ENCODE measurements at places on chromosomes 16 and 17.

DNA sequence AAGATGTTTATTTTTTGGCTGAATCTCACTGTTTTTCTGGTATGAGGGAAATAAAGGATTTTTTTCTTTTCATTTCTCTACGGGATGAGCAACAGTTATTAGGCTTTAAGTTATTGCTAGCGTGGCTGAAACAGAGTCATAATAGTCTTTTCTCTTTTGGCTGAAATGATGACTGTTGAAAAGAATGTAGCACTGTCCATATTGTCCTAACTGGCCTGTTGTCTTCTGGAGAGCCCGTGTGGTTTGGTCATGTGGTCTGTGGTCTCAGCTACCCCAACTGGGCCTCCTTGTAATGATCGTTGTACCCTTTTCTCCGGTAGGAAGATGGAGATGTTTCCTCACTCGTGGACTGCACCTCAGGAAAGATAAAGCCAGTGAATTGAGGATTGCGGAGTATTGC is 36.6 kb downstream of the EPN2 start:
- no peak for DNase-seq

GRCh38 chr17:79854080-79855060 is 15.1 kb upstream of the CBX4 start:
- no peak for DNase-seq

GRCh38 chr16:81484908-81485624 is 40.5 kb downstream of the CMIP start:
- DNase-seq = no peak

GRCh38 chr16:80040814-80041213 is 440.3 kb upstream of the MAF start:
- no peak for DNase-seq

DNA sequence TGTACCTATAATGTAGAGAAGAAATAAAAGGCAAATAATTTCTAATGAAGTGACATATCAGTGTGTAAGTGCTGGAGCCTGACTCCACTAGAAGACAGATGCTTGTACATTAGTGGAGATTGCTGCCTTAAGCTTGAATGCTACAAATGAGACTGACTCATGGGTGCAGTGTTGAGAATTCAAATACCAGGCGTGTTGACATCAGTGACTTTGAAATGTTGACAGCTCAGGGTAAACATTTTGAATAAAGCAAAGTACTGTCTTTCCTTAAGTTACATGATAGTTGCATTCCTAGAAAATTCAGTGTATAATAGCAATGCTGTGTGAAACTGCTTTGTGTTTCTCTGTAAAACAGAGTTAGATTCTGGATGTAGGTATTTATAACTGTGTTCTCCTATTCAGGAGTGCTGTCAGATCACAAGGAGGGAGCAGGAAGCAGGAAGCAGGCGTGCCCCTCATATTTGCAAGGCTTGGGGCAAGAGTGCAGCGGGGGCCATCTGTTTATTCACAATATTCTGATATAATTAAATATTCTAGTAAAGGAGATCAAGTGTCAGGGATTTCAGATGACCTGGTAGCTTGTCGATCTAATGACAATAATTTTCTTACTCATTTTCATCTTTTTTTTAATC is 119.0 kb downstream of the SPECC1 start:
- no peak for DNase-seq

GRCh38 chr16:3461151-3461550 is 17.7 kb downstream of the NAA60 start:
- DNase-seq = no peak
